ENCODE measurements at places on chromosomes 6 and 20.

DNA sequence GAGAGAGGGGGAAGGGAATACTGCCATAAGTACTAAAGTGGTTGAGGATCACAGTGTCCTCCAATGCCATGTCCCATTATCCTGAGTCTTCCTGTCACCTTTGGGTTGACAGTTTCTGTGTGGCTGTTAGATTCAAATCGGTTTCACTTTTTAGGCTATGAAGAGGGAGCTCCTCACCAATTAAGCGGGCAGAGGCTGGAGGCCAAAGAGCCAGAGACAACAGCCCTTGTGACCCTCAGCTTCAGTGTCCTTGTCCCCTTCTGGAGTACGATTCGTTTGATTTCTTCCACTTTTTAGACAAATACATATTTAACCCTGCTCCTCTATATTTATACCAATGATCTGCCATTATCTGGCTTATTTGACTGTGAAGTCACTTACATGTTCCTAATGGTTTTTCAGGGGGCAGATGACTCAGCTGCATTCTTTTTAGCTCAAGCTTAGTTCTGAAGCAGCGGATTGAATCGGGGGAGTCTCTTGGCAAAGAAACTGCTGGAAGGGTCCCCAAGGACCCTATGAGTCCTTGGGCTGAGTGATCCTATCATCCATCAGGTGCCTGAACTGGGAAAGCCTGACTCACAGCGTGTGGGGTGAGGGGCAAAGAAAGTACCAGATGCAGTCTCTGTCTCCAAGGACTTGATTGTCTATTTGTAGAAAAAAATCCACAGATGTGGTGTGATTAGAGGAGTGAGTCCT is 18.2 kb downstream of the FERMT1 start:
- DNase-seq, result no peak

DNA sequence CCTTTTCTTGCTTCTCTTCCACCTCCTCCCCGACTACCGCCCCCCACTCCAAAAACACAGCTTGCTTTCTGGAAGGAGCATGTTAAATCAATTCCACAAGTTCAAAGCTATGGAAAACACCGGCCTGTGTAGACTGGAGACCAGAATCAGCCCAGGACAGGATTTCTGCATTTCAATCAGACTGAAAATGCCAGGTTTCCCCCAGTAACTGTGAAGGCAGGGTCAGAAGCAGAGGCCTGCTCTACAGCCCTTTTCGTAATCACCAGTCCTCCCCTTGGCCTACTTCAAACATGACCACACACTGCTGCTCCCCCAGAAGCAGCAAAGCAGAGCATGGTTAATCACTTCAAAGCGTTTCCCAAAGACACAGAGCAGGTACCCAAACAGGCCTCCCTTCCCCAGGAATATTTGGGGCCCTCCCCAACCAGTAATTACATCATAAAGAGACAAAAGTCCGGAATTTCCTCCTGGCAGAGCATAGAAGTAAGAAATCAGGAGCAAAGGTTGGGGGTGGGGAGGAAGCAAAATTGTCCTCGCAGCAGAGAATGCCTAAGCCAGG is 38.4 kb downstream of the ZMYND8 start:
- no peak for DNase-seq

GRCh38 chr6:54802775-54803634 is 43.6 kb upstream of the FAM83B start:
- DNase-seq, result no peak

DNA sequence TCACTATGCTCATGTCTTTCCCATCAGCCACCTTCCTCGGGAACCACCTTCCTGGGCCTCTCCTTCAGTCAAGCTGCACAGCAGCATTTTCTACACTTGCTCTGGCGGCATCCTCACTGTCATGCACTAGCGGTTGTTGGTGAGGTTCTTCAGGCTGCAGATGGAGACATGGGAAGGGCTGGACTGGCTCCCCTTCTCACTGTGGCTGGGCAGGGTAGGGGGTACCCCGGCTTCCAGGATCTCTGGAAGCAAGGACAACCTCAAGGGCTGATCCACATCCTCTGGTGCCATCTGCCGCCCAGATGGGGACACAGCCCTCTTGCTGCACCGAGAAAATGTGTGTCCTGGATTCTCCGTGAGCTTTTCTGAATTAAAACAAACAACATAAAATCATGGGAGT is 180.1 kb upstream of the RNF24 start:
- DNase-seq, result no peak

GRCh38 chr6:101853231-101854085 is 459.9 kb downstream of the GRIK2 start:
- DNase-seq, result no peak

DNA sequence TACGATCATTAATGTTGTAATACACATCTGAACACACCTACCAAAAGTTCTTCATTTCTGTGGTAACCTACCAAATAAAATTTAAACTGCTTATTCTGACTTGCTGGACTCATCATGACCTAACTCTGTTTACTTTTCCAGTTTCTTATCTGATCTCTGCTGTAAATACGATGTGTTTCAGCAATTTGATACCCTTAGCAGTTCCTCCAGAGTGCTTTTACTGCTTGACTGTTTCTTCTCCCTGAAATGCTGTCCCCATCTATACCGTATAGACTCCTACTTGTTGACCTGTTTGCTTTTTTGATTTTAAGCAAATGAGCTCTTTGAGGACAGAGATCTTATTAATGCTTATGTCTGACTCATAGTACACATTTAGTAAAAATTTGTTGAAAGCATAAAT is 119.5 kb downstream of the SCAF8 start:
- no peak for DNase-seq

Data from CD8-positive, alpha-beta T cell (primary cell).